Neural crest cell (in vitro differentiated cells): ENCODE measurements at places on chromosomes 5 and 9. TPM values are rescaled to one million over a fixed set of nuclear protein-coding genes. Genes with fewer than 3 reads are reported as not detected.

- DNase-seq, result no peak
Observed at GRCh38 chr5:145260670-145261069, 574.5 kb downstream of the PRELID2 start.

EMB gene
- total RNA-seq, result 16.9 and 20.5 TPM in 2 replicates

- no peak for DNase-seq
Observed at GRCh38 chr5:66239034-66239433, 94.9 kb downstream of the SREK1 start.

DNA sequence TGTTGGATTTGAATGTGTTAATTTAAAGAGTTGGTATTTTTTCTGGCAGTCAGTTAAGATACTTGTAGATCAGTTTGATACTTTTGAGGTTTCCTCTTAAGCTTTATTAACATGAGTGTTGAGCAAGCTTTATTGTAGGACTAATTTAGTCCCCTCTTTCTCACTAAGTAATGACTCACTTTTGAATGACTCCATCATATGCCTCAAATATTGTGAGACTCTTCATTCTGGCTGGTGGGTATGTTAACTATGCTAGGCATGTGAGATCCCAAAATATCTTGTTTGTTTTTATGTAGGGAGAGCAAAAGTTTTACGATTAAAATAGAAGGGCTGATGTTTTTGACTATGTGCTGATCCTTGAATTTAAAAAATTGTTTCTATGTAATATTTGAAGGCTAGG lies 355.7 kb downstream of the IZUMO3 start:
- DNase-seq, result no peak

- DNase-seq, result no peak
Observed at GRCh38 chr5:63794296-63794695, 167.9 kb downstream of the HTR1A start.

- no peak for DNase-seq
Observed at GRCh38 chr5:151647320-151647861, 39.3 kb downstream of the SPARC start.

DNA sequence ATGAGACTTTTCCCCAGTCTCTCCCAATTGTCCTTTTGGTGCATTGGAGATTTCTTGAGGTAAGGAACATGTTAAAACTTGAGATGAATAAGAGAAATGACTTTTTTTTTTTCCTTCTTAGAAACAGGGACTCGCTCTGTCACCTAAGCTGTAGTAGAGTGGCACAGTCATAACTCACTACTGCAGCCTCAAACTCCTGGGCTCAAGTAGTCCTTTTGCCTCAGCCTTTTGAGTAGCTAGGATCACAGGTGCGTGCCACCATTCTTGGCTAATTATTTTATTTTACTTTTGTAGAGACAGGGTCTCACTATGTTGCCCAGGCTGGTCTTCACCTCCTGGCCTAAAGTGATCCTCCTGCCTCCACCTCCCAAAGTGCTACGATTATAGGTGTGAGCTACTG lies 25.9 kb downstream of the CDC42SE2 start:
- DNase-seq, result no peak

TAF11L10 gene
- total RNA-seq, result not detected in 2 replicates

TXNDC8 gene
- not detected in 2 replicates for total RNA-seq

SPATA9 gene
- total RNA-seq, result 0.68 and 1.0 TPM in 2 replicates

SLCO6A1 gene
- 3.9 and 4.4 TPM in 2 replicates for total RNA-seq

DNA sequence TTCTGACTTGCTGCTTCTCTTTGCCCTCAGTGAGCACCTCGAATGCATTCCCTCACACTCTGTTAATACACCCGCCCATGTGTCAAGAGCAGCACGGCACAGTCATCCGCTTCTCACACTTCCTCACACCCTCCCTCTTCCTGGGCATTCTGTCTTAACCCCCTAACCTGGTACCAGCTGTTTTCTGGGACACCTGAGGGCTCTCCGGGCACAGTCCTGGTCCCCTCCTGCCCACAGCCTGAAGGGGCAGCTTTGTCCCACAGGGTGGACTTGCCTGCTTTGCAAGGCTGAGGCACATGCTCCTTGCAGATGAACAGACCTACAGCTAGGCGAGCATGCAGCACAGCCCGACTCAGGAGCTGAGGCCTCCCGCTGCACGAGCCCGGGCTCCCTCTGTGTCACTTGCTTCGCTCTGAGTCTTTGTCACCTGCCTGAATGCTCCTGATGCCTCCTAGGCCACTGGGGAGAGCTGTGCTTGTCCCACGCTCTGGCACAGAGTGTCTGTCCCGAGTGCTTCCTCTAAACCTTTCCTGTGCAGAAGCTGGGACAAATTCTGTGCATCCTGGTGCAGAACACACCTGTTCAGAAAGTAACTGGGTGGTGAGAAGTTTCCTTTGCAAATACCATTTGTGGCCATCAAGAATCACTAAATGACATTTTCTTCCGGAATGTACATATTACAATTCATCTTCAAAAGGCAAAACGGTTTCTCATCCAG lies 47.8 kb downstream of the AHRR start:
- no peak for DNase-seq

DNA sequence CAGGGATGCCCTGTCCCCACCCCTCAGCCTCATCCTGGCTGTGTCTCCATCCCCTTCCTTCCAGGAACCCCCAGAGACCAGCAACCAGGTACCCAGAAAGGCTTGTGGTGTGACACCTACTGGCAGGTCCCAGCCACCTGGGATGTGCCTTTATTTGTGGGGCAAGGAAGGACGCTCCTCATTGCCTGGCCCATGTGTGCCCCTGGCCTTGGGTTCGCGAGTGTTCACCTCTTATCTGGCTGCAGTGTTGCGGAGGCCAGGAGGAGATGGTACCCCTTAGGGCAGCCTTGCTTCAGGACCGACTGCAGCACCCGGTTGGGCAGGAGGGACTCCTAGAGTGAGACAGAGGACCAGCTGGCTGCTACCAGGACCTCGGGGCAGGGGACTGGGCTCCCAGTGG lies 8.8 kb downstream of the C9orf50 start:
- DNase-seq, result no peak

STPG3 gene
- 0.26 TPM in 1 of 2 replicates, not detected in the other for total RNA-seq

OR2Y1 gene
- total RNA-seq, result not detected in 2 replicates

- no peak for DNase-seq
Observed at GRCh38 chr5:126987271-126987899, 43.0 kb downstream of the MARCHF3 start.

DNA sequence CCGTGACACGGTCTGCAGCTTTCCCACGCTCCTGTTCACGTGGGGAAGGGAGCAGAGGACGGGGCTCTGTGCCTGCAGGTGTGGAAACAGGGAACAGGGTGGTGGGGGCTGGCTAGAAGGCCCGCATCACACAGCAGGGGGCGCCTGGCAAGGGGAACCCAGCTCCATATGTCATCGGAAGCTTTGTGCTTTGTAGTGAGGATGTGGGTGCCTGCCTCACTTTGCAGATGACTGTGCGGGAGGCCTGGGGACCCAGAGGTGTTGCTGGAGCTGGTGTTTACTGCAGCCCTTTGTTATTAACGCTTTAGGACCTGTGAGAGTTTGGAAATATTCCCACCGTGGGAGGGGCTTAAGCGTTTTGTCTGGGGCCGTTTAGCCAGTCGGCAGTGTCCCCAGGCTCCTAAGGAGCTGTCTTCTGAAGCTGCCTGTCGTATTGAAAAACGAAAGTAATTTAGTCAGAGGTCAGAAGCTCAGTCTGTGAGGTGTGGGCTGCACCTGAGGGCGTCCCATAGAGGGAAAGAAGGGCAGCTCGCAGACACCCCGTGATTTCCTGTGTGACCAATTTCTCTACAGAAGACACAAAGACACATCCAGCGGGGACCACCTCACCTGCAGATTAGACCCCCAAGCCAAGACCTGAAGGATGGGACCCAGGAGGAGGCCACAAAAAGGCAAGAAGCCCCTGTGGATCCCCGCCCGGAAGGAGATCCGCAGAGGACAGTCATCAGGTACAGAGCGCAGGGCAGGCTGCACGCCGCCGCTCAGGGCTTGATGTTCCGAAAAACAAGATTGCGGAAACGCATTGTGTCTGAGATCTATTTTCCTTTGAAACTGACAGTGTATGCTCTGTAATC lies 9.1 kb downstream of the MAN1B1 start:
- DNase-seq, result no peak

DNA sequence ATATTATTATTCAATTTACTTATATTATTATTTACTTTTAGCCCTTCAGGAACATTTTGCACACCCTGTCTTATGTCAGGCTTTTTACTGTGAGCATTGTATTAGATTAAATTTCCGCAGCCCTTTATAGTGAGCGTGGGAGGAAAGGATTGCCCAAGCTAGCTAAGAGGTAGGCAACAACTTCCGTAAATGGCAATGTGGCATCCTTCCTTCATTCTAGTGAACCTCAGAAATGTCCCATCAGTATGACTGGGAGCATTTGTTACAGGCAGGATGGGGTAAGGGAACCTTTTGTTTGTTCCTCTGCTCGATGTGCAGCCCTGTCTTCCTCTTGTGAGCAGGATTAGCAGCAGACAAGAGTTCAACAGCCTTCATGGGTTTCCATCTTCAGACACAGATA lies 6.2 kb upstream of the CD180 start:
- no peak for DNase-seq

UBE2QL1 gene
- total RNA-seq, result 2.7 TPM in 2 replicates

DNA sequence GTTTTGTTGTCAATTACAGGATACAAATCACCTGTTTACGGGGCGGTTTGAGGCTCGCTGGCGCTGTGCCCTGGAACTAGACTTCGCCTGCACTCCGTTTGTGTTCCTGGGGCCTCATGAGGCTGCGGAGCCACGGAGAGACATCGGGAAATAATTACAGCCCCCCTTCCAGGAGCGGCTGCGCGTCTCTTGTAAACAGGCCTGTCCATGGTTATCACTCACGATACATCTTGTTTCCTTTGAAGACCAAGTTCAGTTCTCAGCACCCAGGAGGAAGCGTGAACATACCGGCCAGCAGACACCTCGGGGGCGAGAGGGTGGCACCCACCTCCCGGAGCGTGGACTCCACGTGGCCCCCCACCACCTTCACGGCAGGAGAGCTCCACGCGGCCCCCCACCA lies 297.1 kb upstream of the IRX4 start:
- DNase-seq, result no peak

ITGA2 gene
- total RNA-seq, result 1.7 and 2.0 TPM in 2 replicates

DNA sequence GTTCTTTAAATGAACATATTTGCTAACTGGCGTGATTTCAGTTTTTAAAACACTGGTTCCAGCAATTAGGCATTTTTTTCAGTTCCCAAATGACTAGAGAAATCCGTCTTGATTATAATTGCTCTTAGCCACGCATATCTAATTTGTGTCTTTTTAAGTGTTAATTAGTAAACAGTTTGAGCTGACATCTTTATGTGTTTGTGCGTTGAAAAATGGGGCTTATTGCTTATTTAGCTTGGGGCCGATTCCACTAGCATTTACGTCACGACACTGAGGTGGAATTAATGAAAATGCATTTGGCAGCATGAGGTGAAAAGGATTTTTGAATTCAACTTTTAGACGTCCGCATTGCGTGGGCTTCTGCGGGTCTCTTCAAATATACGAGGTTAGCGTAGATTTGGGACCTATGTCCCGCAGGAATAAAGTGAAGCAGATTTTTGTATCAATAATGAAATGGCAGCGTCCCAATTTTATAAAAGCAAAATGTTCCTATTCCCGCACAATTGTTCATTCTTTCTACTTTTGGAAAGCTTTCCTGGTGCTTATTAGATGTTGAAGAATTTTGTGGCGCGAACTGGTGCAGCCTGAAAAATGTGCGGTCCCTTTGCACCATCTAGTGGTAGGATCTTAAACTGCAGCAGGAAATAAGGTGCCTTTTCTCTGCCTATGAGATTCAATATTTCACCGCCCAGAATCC lies 122.7 kb upstream of the LMX1B start:
- peak; percentile 67 for DNase-seq

- DNase-seq, result no peak
Observed at GRCh38 chr9:136661641-136662325, 933 bp upstream of the EGFL7 start.

DNA sequence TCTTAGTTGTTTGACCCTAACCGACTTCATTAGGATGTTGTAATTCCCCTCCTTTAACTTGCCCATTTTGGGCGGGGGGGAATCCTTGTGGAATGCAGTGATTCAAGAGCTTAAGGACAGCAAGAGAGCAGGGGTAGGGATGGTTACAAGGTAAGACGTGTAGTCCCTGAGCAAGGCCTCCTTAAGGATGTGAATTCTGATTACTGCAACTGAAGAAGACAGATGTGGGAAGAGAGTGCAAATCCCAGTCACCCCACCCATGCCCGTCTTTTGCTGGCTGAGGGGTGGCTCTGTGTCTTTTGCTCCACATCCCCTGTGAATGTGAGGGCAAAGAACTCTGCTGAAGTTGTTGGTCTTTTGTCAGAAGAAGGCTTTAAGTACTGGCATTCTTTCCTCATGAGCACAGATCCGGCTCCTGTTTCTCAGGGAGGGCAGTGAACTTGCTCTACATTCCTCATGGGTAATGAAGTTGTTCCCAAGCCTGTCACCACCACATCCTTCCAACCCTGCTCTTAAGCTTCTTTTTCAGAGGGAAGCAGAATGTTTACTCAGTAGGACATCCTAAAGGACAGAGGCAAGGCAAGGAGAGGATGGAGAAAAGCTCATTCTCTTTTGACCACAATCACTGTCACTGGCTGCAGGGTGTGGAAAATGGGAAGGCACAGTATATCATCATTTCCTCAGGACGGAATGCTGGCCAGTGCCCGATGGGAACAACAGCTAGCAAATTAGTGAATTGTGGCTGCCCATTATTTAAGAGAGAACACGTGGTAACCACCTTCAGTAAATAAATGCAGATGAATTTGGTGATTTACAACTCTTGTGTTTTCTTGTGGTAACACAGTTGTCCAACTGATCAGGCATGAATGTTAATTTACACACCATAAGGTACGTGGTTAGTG lies 61.5 kb downstream of the RAI14 start:
- no peak for DNase-seq

TRAF1 gene
- total RNA-seq, result 3.5 and 3.8 TPM in 2 replicates

CARTPT gene
- not detected in 2 replicates for total RNA-seq

GRCh38 chr9:111959468-111960359 lies 63.1 kb downstream of the UGCG start:
- DNase-seq, result no peak

DNA sequence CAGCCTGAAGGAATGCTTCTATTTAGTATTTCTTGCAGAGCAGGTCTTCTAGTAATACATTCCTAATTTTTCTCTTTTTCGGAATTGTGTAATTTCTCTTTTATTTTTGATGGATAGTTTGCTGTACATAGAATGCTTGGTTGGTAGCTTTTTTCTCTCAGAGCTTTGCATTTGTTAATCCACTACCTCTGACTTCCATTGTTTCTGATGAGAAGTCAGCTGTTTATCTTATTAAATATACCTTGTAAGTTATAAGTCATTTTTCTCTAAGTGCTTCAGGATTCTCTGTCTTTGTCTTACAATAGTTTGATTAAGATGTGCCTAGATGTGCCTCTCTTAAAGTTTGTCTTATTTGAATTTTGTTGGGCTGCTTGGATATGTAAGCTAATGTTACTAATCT lies 101.9 kb downstream of the HTR1A start:
- no peak for DNase-seq

DNA sequence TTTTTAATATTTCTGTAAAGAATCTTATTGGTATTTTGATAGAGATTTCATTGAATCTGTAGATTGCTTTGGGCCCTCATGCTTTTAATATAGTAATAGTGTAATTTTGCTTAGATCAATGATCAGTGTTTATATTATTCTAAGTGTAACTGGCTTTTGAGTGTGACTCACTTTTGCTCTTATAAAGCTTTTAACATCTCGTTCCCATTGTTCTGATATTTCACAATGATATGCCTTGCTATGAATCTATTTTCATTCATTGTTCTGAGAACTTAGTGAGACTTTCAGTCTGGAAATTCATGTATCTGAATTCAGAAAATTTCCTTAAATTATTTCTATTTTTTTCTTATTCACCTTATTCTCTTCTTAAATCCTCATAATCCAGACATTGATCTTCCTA lies 13.5 kb upstream of the MAMDC2 start:
- DNase-seq, result no peak

GRCh38 chr5:76256116-76256889 lies 146.8 kb upstream of the IQGAP2 start:
- DNase-seq, result peak; percentile 39

- no peak for DNase-seq
Observed at GRCh38 chr5:139966856-139967255, 76.2 kb downstream of the NRG2 start.

IL9 gene
- total RNA-seq, result not detected in 2 replicates
